ENCODE measurements at places on chromosomes 11 and 22.

- DNase-seq: no peak
Observed at GRCh38 chr11:102990145-102990544, 34.6 kb upstream of the MMP13 start.

DNA sequence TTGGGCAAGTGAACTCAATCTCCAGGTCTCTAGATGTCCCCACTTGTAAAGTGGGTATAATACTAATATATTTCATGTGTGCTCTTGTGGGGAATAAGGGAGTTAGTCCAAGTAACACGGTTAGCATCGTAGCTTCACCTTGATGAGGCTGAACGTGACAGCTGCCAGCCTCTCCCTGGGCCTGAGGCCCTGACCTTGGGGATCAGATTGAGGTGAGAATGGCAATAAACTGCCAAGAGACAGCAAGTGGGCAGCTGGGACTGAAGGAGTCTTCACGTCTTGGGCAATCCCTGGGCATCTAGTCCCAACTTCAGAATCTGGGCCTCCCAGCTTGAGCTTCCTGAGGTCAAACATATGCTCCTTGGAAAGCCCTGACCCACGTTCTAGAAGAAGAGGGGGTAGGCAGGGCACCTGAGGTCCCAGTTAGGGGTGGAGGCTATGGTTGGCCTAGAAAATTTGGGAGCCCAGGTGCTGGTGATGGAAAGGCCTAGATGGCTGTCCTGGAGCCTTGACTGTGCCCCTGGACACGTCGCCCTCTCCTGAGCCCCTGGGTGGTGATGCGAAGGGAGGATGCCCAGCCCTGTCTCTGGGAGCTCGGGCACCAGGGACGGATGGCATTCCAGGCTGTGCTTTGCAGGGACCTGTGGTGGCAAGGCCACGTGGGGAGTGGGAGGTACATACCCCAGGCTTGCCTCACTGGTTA, 23.4 kb downstream of the ADAMTS15 start:
- no peak for DNase-seq

- DNase-seq: no peak
Observed at GRCh38 chr11:92130421-92130831, 94.2 kb upstream of the FAT3 start.

- no peak for DNase-seq
Observed at GRCh38 chr22:49969751-49970527, 9.4 kb downstream of the PIM3 start.

DNA sequence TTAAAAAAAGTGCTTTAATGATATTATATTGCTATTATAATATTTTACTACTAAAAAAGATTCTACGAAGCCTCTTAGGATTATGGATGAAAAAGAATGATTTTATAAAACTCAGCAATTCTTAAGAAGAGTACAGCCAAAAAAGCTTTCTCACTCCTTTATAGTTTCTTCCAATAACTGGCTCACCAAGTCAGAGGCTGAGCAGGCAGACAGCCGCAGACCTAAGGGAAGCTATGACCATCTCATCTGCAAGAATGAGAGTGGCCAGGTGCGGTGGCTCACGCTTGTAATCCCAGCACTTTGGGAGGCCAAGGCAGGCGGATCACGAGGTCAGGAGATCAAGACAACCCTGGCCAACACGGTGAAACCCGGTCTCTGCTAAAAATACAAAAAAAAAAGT, 12.7 kb upstream of the EMID1 start:
- DNase-seq: no peak

GRCh38 chr11:102155676-102156075, 45.4 kb downstream of the YAP1 start:
- no peak for DNase-seq

DNA sequence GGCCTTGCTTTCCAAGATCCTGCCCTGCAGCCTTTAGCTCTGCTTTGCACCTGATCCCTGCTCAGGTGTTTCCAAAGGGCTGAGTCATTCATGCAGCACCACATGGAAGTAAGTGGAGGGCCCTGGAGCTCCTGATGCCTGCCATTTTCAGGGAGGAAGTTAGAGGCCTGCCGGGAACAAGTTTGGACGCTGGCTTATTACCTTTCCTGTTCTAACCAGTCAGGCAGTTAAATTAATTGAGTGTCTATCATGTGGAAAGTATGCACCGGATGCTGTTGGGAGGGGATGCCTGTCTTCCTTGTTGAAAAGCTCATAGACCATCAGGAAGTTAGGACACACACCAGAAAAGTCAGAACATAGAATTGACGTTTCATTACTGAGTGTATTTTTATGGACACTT, 73.7 kb upstream of the PLET1 start:
- DNase-seq: no peak

- no peak for DNase-seq
Observed at GRCh38 chr11:130651066-130651855, 202.8 kb downstream of the ADAMTS15 start.

- DNase-seq: no peak
Observed at GRCh38 chr11:68325907-68326220, 13.5 kb downstream of the LRP5 start.

- DNase-seq: no peak
Observed at GRCh38 chr11:69321877-69322361, 28.0 kb downstream of the MYEOV start.

GRCh38 chr11:125588505-125588904, 4.1 kb upstream of the STT3A start:
- no peak for DNase-seq

DNA sequence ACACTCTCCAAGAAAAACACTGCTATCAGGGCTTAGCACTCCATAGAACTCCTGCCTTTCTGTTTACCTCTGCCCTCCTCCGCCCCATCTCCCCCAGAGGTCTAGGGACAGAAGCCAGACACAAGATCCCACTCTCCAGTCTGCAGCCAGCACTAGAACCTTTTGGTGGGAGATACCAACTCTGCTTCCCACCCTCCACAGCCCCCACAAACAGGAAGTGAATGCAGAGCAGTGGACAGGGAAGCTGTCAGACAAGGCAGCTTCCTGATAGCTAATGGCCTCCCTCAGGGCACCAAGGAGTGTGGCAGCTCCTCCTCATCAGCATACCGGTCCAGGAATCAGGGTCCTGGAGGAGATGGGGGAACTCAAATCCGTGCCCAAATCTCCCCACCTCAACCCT, 5.1 kb downstream of the SCN4B start:
- no peak for DNase-seq

- peak; percentile 43 for DNase-seq
Observed at GRCh38 chr22:30421695-30422480, 3.7 kb upstream of the MTFP1 start.

DNA sequence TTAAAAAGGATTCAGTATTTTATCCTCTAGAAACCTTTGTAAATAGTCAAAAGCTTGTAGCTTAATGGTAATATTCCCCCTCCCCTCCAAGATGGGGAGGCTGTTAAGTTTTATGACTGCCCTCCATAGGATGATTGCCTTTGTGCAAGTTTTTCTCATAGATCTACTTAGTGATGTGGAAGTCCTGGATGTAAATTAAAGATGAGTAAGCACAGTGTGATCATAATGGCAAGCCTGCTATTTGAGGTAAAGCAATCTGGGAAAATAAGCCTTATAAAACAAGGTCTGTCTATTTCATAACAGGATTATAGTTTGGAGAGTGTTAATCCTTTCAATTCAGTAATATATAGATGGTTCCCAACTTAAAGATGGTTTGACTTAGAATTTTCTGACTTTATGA, 216.3 kb downstream of the DDX10 start:
- DNase-seq: no peak

DNA sequence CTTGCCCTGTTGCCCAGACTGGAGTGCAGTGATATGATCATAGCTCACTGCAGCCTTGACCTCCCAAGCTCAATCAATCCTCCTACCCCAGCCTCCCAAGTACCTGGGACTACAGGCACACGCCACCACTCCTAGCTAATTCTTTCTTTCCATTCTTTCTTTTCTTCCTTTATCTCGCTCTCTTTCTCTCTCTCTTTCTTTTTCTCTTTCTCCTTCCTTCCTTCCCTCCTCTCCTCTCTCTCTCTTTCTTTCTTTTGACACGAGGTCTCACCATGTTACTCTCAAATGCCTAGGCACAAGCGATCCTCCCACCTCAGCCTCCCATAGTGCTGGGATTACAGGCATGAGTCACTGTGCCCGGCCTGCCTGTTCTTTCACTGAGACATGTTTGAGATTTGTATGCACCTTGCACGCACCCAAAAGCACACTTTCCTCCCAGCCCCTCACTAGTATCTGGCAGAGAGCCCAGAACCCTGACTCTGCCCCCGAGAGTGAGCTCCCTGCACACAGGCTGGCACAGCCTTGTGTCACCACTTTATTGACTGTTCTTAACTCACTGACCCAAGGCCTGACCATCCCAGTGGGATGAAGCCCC, 56.8 kb downstream of the CD6 start:
- peak; percentile 88 for DNase-seq

- no peak for DNase-seq
Observed at GRCh38 chr22:21698430-21699329, 32.9 kb downstream of the PPIL2 start.

DNA sequence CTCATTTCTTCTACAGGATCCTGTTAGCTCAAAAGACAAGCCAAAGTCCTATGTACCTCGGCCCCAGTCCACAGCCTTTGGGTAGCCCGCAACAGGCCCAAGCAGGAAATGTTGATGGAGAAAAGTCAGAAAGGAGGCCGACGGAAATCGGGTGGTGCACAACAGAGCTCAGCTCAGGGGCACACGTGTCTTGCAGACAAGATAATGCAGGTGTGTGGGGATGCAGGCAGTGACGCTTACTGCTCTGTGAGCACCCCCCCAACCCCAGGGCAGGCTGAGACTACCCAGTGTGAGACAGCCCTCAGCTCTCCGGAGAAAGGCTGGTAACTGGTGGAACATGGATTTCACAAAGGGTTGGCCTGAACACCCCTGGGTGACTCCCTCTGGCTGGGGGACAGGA, 4.3 kb upstream of the PDE2A start:
- DNase-seq: no peak

DNA sequence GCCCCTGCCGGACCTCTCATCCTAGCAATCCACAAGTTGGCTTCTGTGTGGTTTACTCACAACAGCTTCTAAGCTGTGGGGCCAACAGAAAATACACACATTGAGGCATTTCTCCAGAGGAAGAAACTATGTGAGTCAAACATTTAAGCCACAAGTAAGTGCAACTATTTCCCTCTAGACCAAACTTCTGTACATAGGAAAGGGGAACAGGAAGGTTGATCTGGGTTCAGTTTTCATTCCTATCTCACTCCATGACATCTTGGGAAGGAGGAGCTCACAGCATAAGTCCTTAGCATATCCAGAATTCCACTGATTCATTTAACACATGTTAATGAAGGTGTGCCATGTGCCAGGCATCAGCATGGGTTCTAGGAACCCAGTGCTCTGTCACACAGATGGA, 72.8 kb upstream of the PICALM start:
- no peak for DNase-seq

All from activated CD4-positive, alpha-beta memory T cell treated with anti-CD3 and anti-CD28 coated beads for 36 hours (primary cell).